Neuronal stem cell (in vitro differentiated cells): ENCODE measurements at places on chromosomes 11 and 22.

DNA sequence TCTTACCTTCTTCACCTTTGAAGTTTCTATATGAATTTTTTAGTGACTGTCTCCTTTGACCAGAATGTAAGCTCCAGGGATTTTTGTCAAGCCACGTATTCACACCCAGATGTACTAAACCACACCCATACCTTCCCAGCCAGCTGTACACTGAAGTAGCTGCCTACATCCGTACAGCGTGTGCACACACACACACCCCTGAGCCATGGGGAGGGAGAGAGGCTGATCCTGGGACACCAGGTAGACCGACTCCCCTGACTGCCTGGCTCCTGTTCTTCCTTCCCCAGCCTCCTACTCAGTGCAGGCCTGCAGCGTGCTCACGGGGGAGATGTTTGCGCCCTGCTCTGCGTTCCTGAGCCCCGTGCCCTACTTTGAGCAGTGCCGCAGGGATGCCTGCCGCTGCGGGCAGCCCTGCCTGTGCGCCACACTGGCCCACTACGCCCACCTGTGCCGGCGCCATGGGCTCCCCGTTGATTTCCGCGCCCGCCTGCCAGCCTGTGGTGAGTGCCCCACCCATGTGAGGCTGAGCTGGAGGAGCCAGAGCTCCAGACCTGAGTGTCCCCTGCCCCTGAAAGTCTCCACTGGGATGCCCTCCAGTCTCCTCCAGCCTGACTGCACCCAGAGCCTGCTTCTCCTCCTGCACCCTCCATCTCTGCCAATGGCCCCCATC, 25.9 kb downstream of the OTOG start:
- no peak for DNase-seq

DNA sequence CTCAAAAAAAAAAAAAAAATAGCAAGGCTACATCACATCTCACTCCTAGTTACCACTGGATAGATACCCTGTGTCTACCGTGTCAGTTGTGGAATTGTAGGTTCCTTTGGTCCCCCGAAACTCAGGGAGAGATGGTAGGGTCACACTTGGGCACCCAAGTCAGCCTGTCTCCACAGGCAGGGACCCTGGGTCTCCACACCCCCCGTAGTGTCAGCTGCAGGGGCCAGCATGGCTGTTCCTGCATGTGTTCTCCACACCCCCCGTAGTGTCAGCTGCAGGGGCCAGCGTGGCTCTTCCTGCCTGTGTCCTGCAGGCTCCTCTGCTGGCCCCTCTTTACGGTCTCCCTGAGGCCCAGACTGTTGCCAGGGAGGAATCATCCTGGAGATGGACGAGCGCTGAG, 282.1 kb downstream of the BRD1 start:
- no peak for DNase-seq

DNA sequence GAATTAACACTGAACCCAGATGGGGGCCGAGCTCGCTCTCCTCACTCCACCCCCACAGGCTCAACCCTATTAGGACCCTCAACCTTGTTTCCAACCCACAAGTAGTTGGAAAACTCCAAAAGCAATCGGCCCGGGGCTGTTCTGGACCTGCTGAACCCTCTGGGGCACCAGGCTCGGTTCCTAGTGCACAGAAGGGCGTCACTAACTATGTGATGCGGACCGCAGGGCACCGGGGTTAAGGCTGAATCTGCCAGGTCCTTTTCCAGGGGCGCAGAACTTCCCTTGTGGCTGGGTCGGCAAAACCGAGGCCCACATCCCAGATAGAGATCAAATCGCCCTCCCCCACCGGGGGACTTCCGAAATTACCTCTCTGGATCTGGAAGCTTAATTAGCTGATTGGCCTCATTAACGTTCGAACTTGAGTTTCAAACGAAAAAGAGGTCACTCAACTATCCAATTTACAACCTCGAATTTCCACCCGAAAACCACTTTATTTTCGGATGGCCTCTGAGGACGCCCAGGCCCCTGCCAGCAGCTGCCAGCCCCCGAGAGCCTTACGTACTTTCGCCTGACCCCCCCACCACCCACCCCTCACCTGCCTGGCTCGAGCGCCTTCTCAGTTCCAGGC, 1.7 kb downstream of the SHANK2 start:
- no peak for DNase-seq

DNA sequence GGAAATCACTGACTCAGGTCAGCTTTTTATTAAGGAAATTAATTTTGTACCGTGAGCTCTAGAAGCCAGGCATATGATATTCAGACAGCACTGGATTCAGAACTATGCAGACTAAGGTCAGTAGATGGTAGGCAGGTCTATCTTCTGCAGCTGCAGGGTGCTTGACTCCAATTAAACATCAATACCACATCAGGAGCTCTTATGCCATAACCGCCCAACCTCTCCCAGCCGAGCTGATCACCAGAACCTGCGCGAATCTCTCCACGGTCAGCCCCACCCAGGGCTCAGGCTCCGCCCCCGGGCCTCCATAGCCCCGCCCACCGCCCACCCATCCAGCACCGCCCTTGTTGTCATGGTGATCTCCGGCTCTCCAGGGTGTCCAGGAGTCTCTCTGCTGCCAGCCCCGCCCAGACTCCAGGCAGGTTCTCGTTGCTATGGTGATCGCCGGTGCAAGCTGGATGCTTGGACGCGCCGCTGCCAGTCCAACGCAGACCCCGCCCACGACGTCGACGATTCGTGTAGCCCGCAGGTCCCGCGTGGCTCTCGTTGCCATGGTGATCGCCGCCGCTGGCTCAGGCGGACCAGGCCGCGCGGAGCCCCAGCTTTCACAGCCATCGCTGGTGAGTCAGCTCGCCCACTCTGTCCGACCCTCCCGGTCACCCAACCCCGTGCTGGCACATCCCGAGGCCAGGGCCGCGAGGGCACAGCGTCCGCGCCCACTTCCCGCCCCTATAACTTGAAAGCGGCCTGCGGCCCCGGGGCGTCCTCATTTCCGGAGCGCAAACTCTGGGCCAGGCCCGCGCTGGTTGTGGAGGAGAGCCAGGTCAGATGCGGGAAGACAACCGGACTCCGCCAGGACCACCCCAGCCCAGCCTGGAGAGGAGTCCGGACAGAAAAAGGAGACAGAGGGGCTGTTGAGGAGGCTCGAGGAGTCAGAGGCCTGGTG, at the start of gene RAB36:
RAB36 (plus strand) TSS at position 546 of the 946 bp plus-strand sequence. CDS start 1,140 bp downstream, outside the sequence.
- DNase-seq = peak; percentile 98

DNA sequence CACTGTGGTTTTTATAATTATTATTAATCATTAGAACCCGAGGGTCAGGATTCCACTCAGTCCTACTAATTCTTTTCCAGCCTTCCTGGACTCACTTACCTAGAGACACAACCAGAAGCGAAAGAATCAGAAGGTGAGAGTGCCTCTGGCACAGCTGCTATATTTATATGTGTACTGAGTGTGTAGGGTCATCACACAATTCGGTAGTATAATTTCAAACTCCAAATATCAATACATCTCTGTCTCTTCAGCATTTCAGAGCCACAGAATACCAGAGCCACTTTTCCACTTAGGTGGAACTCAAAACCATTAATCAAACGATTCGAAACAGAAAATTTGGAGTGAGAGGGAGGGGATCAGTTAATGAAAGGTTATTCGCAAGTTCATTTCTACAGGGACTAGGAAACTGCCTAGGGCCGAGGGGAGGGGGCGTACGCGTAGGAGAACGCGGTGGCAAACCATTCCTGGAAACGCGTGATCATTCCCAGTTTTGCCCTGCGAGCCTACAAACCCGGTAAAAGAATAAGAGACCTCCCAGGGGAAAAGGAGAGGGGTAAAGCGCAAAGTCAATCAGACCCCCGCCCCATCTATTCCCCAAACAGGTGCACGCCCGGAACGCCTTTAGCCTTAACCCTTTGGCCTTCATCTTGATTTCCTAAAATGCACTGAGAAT, 5.4 kb downstream of the BSX start:
- DNase-seq = no peak

DNA sequence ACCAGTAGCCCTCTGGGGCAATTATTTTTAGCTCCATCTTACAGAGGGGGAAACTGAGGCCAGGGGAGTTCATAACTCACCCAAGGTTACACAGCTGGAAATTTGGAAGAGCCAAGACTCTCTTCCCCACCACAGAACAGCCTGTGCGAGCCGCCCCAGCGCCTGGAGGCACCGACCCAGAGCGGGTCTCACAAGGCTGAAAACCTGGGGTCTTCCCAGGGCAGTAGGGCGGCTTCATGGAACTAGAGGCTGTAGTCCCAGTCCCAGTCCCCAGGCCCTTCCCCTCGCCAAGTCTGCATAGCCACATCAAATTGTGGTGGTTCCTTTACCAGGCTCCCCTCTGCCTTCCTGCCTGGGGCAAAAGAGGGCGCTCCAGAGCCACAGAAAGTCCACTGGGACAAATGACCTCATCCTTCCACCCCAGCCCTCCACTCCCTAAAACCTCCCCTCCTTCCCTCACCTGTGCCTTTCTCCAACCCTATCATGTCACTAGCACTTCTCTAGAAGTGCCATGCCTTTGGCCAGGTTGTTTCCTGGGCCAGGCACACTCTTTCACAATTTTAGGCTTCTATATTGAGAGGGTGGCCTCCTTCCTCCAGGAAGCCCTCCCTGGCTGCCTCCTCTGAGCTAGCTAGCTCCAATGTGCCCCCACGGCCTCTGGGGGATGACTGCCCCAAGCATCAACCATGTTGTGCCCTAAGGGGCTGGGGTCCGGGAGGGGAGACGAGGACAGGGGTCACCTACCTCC, 15.2 kb upstream of the CDC42EP1 start:
- DNase-seq = no peak

DNA sequence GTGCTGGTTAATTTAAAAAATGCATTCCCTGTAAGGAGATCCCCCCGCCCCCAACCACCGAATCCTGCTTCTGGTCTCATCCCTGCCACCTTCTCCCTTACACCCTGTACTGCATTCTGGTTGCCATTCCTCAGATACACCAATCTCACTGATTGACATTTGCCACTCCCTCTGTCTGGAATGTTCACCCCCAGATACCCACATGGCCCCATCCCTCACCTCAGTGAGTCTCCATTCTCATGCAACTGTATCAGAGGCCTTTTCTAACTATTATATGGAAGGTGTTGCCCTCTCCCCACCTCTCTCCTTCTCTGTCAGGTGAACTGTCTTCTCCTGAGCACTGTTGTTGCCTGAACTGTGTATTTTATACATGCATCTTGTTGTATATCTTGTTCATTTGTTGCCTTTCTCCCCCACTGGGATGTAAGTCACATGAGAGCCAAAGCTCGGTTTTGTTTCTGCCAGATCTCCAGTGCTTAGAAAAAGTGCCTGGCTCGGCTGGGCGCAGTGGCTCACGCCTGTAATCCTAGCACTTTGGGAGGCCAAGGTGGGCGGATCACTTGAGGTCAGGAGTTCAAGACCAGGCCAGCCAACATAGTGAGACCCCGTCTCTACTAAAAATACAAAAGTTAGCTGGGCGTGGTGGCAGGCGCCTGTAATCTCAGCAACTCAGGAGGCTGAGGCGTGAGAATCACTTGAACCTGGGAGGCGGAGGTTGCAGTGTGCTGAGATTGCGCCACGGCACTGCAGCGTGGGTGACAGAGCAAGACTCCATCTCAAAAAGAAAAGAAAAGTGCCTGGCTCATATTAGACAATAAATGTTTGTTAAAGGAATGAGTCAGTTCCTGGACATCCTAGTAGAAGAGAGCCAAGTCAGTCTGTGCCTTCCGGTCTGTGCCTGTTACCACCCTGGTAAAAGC, 61.0 kb downstream of the TNRC6B start:
- no peak for DNase-seq

GRCh38 chr22:23742505-23743264, 8.2 kb downstream of the ZNF70 start:
- no peak for DNase-seq

- DNase-seq = no peak
These were observed 34.7 kb upstream of the GRAMD4 start for GRCh38 chr22:46585340-46586122.

- no peak for DNase-seq
These were observed 66.1 kb downstream of the CWC15 start for GRCh38 chr11:94907226-94907625.

DNA sequence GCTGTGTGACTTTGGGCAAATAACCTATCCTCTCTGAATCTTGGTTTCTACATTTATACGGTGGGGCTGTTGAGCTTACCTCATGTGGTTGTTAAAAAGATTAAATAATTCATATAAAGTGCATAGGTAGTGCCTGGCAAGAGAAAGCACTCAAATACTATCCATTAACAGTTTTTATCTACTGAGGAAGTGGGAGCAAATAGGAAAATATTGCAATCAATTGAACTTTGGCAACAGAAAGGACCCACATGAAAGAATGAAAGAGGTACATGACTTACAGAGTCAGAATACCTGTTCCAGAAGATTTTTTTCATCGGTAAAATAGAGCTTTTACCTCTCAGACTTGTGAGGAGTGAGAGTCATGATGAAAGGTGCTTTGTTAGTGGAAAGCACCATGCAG, 6.3 kb upstream of the PPP2R1B start:
- DNase-seq = no peak

GRCh38 chr22:48627203-48627602, 1200.5 kb downstream of the BRD1 start:
- DNase-seq = no peak

GRCh38 chr11:101127699-101128570, 1.7 kb downstream of the PGR start:
- peak; percentile 36 for DNase-seq

DNA sequence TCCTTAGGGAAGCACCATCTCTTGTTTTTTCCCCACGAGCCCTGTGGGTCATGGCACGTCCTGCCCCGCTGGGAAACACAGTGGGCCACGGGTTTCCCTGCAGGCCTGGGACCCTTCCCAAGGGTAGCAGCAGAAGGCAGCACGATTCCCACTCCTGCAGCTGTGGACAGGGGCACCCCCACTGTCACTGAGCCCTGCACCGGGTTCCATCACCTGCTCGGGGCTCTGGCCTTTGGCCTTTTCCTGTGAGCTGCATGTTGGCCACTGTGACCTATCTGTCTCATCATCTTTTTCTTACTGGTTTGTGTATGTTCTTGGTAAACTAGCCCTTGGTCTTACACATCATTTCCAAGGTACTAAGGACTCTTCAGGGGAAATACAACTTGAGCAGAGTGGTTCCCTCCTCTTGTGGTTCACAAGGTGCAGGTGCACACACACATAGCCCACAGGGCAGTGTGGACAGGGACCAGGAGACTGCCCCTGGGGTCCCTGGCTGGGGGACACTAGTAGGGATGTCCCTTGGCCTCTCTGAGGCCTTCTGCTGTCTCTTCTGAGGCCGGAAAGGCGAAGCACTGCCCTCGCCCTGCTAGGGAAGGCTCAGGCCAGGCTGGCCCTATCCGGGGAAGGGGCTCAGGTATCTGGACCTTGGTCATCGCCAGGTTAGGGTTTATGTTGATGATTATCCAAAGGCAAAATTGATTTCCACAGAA, 19.0 kb upstream of the TXNRD2 start:
- DNase-seq = no peak

GRCh38 chr11:132784441-132784840, 747.9 kb downstream of the OPCML start:
- DNase-seq = no peak
